Regular cardiac myocyte (primary cell): ENCODE measurements at places on chromosomes 5 and 9. TPM values are rescaled to one million over a fixed set of nuclear protein-coding genes. Genes with fewer than 3 reads are reported as not detected.

The ARL14EPL gene
- 0.19 TPM in 1 of 2 replicates, not detected in the other for total RNA-seq

The NR2F1 gene
- total RNA-seq: 13.8 and 33.2 TPM in 2 replicates

The CEL gene
- under 0.01 and 0.28 TPM in 2 replicates for total RNA-seq

The LVRN gene
- total RNA-seq: under 0.01 and 0.19 TPM in 2 replicates

The BARHL1 gene
- total RNA-seq: not detected in 2 replicates

The UNC5A gene
- total RNA-seq: under 0.01 TPM in 1 of 2 replicates, not detected in the other

The STXBP1 gene
- 19.6 and 23.4 TPM in 2 replicates for total RNA-seq

The CATSPER3 gene
- total RNA-seq: 0.38 TPM in 1 of 2 replicates, not detected in the other

The SCGB3A1 gene
- total RNA-seq: not detected in 2 replicates

The JAKMIP2 gene
- total RNA-seq: under 0.01 TPM in 2 replicates

The IL3 gene
- total RNA-seq: not detected in 2 replicates

The PCDHGC3 gene
- 24.7 and 31.0 TPM in 2 replicates for total RNA-seq

The ENTPD8 gene
- total RNA-seq: not detected in 2 replicates

The SCGB3A2 gene
- 0.85 TPM in 1 of 2 replicates, not detected in the other for total RNA-seq

The SH3RF2 gene
- 1.5 and 9.6 TPM in 2 replicates for total RNA-seq

The STPG3 gene
- not detected in 2 replicates for total RNA-seq

The PCDHA2 gene
- total RNA-seq: under 0.01 TPM in 2 replicates

The PCDHGB2 gene
- total RNA-seq: 1.2 and 2.5 TPM in 2 replicates

The PAPPA gene
- 143 and 435 TPM in 2 replicates for total RNA-seq

The PCDHB14 gene
- 0.58 and 2.5 TPM in 2 replicates for total RNA-seq

The C9orf43 gene
- 0.28 and 0.58 TPM in 2 replicates for total RNA-seq

The SLC34A1 gene
- not detected in 2 replicates for total RNA-seq

The PCDHGA2 gene
- total RNA-seq: 1.5 and 3.1 TPM in 2 replicates

The EQTN gene
- not detected in 2 replicates for total RNA-seq

The TEK gene
- total RNA-seq: 18.6 and 31.1 TPM in 2 replicates

The CDH9 gene
- not detected in 2 replicates for total RNA-seq

The CCL19 gene
- total RNA-seq: not detected in 2 replicates

The PCDH12 gene
- total RNA-seq: 0.56 and 0.77 TPM in 2 replicates

The CREBRF gene
- total RNA-seq: 6.5 and 24.8 TPM in 2 replicates

The NRG2 gene
- total RNA-seq: 0.56 and 0.77 TPM in 2 replicates

The PCDHB4 gene
- under 0.01 and 0.85 TPM in 2 replicates for total RNA-seq

The HARS1 gene
- 50.5 and 125 TPM in 2 replicates for total RNA-seq

The C7 gene
- 0.96 and 24.8 TPM in 2 replicates for total RNA-seq

The SPINK6 gene
- not detected in 2 replicates for total RNA-seq

The BTNL3 gene
- not detected in 2 replicates for total RNA-seq

The PCDHB11 gene
- 0.19 and 0.85 TPM in 2 replicates for total RNA-seq

The DND1 gene
- total RNA-seq: 0.28 TPM in 1 of 2 replicates, not detected in the other

The GFI1B gene
- total RNA-seq: not detected in 2 replicates

The ARID3C gene
- total RNA-seq: under 0.01 and 0.28 TPM in 2 replicates

The TTC23L gene
- under 0.01 and 0.28 TPM in 2 replicates for total RNA-seq

The SLC4A9 gene
- under 0.01 TPM in 1 of 2 replicates, not detected in the other for total RNA-seq

The NME5 gene
- total RNA-seq: 0.77 and 1.7 TPM in 2 replicates

The ERGIC1 gene
- total RNA-seq: 136 and 152 TPM in 2 replicates

The IRX2 gene
- 0.38 and 0.56 TPM in 2 replicates for total RNA-seq

The LRRTM2 gene
- under 0.01 TPM in 1 of 2 replicates, not detected in the other for total RNA-seq

The CXCL14 gene
- total RNA-seq: under 0.01 and 0.56 TPM in 2 replicates

The FBP2 gene
- not detected in 2 replicates for total RNA-seq

The YTHDC2 gene
- 18.9 and 19.4 TPM in 2 replicates for total RNA-seq

The ADGRD2 gene
- total RNA-seq: not detected in 2 replicates

The HSD17B3 gene
- total RNA-seq: not detected in 2 replicates

The ANKRD34B gene
- not detected in 2 replicates for total RNA-seq

The DNAH5 gene
- total RNA-seq: 0.38 and 1.4 TPM in 2 replicates

The OLFM1 gene
- 1.2 and 5.1 TPM in 2 replicates for total RNA-seq

The IL5 gene
- 0.28 TPM in 1 of 2 replicates, not detected in the other for total RNA-seq

The IL33 gene
- total RNA-seq: 189 and 383 TPM in 2 replicates

The SLC36A2 gene
- not detected in 2 replicates for total RNA-seq

The SLC1A1 gene
- 117 and 148 TPM in 2 replicates for total RNA-seq

The KCNMB1 gene
- total RNA-seq: under 0.01 and 0.19 TPM in 2 replicates
